Stimulated activated CD4-positive, alpha-beta T cell treated with anti-CD3 and anti-CD28 coated beads, Interleukin-1b, Interleukin-23, amount 100 ng/mL, for 1 hour (primary cell): ENCODE measurements at places on chromosomes 3 and 15.

GRCh38 chr3:51759203-51759602 is 19.8 kb downstream of the IQCF6 start:
- DNase-seq, result no peak

GRCh38 chr3:184320104-184320445 is 5.7 kb downstream of the EIF4G1 start:
- no peak for DNase-seq

GRCh38 chr3:126146034-126146433 is 34.4 kb downstream of the ALDH1L1 start:
- no peak for DNase-seq

GRCh38 chr3:4885316-4885715 is 93.9 kb upstream of the BHLHE40 start:
- no peak for DNase-seq

- no peak for DNase-seq
Observed at GRCh38 chr15:67433495-67434099, 87.3 kb upstream of the C15orf61 start.

DNA sequence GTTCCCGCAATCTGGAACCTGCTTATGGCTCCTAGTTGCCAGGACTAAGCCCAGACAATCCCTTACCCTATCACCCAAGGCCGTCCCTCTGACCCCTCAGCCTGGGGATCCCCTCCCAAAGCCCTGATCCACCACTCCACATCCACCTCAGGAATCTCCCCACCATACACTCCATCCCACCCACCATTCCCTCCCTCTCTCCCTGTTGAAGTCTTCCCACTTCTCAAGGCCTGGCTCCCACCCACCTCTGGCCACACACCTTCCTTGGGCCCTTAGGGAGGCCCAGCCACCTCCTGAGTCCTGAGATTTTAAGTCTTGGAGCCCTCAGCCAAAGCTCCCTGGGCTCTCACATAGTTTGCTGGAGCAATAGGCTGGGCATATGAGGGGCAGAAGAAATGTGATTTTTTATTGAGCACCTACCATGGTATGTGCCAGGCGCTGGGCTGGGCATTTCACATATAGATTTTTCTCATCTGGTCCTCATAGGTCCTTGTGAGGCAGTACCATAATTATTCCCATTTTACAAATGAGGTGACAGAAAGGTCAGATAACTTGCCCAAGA is 48.1 kb downstream of the HCN4 start:
- DNase-seq, result no peak

DNA sequence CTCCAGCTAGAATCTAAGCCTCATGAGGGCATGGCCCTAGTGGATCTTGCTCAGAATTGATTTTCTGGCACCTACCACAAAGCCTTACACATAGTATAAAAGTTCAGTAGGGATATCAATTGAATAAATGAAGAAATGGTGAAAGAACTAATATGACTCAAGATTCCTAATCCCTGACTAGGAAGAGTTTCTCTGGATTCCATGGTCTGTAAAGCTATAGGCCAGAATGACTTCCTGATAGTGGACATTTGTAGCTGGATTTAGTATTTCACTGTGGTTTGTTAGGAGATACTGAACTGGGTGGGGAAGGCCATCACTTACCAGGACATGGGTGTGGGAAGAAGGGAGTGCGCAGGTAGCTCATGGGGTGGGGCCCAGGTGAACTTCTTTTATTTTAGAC is 168.9 kb downstream of the RAP2B start:
- no peak for DNase-seq

GRCh38 chr15:60421544-60421943 is 23.8 kb upstream of the ANXA2 start:
- no peak for DNase-seq

- DNase-seq, result no peak
Observed at GRCh38 chr3:29202378-29202777, 78.5 kb upstream of the RBMS3 start.

DNA sequence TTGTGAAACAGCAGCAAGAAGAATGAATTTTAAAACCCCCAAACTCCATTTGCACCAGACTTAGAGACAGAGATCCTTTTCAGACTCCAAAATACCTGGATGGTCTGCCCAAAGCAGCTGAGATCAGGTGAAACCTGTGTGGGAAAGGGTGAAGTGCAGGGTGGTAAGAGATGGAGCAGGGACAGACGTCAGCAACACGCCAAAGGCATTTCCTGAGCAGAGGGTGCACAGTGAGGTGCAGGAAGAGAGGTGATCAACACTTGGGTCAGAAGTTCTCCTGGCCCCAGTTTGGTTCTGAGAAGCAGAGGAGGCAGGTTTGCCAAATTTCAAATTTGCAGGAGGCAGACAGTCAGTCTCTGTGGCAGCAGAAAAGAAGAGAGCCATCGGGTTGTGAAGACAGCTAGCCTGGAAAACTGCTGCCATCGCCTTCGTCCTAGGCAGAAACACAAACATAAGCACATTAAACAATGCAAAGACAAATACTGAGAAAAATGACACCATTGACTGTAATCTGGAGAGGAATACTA is 9.8 kb downstream of the CCR4 start:
- no peak for DNase-seq

- DNase-seq, result no peak
Observed at GRCh38 chr15:38275959-38276358, 23.3 kb downstream of the SPRED1 start.

DNA sequence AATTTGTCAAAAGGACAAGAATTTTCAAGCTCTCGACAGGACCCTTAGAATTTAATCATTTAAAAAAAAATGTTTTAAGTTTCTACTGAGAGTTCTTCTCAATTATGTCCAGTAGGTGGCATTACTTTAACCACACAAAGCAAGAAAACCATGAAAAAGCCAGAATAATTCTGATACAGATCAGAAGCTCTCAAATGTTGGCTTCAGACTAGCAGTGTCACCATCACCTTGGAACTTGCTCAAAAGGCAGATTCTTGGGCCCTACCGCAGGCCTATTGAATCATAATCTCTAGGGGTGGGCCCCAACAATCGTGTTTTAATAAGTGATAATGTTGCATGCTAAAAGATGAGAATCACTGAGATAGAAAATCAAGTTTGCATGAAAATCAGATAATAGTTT is 99.5 kb upstream of the KCNMB2 start:
- no peak for DNase-seq

- DNase-seq, result no peak
Observed at GRCh38 chr15:59950603-59951388, 53.3 kb upstream of the FOXB1 start.

DNA sequence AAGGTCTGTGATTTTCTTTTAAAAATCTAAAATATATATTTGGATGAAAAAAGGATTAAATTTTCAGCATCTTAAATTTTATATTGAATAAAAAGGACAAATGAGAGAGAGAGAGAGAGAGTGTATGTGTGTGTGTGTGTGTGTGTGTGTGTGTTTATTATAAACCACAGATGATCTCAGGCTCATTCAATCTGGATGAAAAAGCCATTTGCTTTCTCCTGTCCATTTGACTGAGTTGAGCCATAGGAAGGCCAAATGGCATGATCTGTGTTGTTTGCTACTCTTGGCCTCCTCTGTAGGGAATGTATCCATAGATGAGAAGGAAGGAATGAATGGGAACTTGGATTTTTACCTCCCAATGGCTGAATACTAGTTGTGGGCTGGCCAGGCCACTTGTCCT is 92.5 kb upstream of the MEX3B start:
- no peak for DNase-seq

GRCh38 chr3:182818296-182818978 is 25.1 kb downstream of the ATP11B start:
- no peak for DNase-seq

- no peak for DNase-seq
Observed at GRCh38 chr3:55364421-55364820, 122.7 kb downstream of the WNT5A start.

DNA sequence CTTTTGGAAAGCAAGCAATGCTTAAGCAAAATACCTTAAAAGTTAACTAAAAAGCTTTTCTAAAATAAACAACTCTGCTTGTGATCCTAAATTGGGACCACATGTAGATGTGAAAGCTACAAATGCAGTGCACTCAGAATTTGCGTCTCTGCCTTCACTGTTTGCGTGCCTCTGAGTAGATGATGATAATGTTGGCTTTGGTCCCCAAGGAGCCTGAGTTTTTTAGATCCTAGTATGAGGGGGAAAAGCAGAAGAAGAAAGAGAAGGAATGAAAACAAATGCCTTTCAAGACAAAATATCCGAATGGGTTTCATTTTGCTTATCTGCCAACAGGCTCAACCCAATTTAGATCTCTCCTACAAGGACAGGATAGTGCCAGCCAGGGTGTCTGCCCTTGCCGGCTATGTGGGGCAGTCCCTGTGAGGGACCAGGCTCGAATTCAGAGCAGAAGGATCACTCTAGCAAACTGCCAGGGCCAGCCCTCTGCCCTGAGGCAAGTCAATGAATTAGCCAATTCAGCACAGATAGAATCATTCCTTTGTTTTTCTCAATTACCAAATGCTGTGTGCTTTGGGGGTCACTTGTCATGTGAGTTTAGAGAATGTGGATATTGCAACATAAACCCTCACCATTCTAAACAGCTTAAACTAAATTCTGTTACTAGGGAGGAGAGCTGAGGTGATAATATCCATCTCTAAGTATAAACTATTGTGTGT is 28.5 kb downstream of the SCG5 start:
- DNase-seq, result no peak

DNA sequence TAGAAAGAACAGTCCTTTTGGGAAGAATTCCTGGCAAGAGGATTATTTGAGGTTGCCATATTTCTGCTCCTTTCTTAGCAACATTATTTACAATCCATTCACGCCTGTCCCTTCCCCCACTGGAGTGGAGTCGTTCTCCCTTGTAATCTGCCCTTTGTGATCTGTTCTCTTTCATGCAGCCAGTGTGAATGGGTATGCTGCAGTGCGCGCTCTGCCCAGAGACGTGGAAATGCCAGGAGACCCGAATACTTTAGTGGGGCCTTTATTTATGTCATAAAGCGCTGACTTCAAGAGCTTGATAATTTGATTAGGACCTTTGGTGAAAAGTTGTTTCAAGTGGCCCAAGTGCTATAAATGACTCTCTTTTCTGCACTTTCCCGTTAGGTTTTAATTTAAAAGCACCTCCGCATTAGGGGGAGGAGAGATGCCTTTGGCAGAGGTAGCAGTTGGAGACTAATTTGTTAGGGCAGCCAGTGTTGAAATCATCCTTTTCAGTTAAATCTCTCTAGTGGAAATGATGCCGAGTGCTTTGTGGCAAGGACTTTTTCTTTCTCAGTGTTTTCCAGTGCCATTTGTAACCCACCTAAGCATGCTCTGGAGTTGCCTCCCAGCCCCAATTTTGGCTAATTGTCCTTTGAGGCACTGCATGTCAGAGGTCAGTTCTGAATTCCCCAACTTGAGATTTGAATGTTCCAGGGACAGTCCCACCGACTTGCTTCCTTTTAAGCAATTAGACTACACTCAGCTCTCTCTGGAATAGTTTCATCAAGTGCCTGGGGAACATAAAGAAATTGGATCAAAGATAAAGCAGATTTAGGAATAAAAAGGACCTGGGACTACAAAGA is 52.4 kb downstream of the PSMD6 start:
- DNase-seq, result no peak

DNA sequence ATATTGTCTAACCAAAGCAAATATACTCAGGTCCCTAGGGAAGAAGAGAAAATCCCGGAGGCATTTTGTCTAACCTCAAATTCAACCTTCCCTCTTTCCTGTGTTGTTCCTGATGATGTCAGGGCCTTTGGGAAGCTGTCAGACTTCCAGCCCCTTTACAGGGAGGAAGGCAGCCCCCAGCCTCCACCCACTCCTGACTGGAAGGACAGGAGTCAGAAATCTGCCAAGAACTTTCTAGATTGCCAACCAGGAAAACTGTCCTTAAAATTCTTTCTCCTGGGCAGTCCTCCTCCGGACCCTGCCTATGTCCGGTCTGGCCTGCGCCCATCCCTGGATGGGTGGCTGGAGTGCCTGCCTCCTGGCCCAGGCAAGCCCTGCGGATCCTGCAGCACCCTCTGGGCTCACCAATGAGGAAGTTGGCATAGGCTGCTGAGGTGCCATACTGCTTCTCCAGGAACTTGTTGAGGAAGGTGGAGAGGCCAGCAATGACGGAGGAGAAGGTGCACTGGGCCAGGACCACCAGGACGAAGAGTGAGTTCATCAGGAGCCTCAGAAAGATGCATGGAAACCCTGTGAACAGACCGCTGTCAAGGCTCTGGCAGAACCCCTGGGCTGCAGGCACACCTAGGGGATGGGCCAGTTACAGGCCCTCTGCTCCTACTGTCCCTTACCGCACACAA is 52.6 kb upstream of the RAB6B start:
- no peak for DNase-seq

- DNase-seq, result no peak
Observed at GRCh38 chr3:177237206-177237605, 39.9 kb upstream of the TBL1XR1 start.

GRCh38 chr3:134666052-134666451 is 15.2 kb upstream of the KY start:
- no peak for DNase-seq

DNA sequence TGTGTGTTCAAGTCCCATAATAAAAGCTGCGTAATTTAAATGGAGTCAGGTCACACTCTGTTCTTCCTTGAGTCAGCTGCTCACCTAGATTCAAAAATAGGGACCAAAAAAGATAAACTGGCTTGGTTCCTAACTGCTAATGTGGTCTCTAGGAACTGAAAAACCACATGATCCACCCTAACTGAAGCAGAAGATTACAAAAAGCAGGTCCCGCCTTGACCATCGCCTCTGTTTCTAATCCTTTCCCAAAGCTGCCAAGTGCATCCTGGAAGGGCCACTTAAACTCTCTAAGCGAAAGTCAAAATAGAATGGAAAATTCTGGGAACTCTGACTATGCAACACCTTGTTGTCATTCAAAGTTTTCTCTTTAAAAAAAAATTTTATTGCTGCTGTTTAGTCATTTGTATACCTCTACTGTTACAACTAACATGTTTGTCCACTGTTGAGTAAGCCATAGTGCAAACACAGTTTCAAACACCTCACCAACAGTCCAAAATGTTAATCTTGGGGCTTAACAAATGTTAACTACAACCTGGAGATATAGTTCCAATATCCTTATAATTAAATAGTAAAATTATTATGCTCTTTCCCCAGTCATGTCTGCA is 88.9 kb upstream of the THBS1 start:
- DNase-seq, result no peak

DNA sequence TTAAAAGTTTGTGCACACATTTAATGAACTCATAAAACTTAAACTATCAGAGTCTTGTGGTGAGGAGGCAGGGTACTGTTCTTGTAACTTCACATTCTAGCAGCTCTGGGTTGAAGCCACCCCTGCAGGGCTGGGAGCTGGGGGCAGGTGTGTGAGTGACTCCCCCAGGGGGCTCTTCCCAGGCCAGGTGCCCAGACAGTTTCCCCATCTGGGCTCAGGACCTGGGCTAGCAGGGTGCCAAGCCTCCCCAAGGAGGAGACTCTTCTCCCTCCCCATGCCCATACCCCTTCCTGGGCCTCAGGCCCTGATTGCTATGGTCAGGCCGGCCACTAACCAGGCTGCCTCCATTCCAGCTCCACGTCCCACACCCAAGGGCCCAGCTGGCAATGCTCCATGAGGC is 22.0 kb upstream of the CHCHD6 start:
- no peak for DNase-seq

GRCh38 chr3:188234132-188234531 is 80.2 kb downstream of the LPP start:
- DNase-seq, result no peak

GRCh38 chr3:165254812-165255211 is 58.6 kb upstream of the SLITRK3 start:
- DNase-seq, result no peak

GRCh38 chr15:24954783-24955530 is at the start of the genes SNRPN and SNURF:
Gene SNRPN (plus strand): TSS chr15:24954987. CDS start chr15:24974454, 19,467 bp downstream.
Gene SNURF (plus strand): TSS chr15:24954987. CDS start chr15:24955049, 62 bp downstream.
- no peak for DNase-seq

- DNase-seq, result no peak
Observed at GRCh38 chr15:67076147-67076843, 10.9 kb downstream of the SMAD3 start.

GRCh38 chr3:23480329-23480714 is 277.2 kb downstream of the UBE2E2 start:
- DNase-seq, result no peak
